ENCODE measurements at places on chromosomes 5 and 9.

DNA sequence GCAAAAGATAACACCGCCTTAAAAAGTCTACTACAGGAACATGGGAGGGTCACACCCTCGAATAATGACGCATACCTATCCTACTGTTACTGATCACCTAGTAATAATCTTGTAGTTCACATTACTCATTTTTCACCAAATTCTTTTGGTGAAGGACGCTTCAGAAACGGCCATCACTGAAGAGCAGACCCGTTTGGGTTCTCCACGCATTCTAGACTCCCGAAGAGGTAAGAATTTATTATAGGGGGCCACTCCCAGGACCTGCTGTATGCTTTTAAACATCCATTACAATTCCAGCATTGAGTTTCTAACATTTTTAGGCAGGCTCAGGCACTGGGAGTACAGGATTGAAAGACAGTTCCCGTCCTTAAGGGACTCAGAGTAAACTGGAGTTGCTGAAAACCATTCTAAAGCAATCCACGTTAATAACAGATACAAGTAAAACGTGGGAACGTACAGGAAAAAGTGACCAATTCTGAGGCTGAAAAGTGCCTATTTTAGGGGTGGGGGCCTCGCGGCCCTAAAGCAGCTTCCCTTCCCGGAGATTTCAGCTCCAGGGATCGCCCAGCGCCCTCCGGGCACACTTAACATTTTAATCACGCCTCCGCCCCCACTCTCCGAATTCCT, at the start of gene FER:
Gene FER (plus strand): TSS at position 124 of the 627 bp plus-strand sequence. CDS start 50,286 bp downstream, outside the sequence.
- peak; percentile 13 for DNase-seq

- no peak for DNase-seq
Observed at GRCh38 chr9:74935008-74935407, 17.7 kb downstream of the C9orf40 start.

DNA sequence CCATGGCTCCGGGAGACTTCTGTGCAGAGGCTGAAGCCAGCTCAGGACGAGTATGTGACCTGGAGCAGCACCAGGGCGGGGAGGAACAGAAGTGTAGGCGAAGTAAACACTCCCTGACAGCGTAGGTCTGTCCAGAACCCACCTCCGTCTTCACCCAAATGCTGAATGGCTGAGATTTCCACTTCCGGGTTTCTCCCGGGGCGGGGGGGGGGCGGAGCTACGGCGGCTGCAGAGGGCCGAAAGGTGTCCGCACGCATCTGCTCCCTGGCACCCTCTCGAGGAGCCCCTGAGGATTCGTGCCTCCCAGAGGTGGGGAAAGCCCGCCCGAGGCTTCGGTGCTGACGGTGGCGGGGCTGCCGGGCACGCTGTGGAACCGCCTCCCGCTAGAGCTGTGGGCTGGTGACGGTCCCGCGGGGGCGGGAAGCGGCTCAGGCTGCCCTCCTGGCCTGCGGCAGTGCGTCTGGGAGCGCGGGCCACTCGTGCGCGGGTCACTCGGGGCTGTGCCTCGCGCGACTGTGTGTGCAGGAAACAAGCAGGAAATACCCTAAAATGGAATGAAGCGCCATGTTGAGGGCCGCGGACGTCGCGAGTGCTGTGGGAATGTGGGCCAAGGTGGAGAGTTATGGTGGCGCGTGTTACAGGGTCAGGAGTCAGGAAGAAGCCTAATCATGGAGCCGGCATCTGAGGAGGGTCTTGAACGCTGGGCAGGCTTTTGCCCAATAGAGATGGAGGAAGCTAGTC, 1425.4 kb downstream of the FOXD4L5 start:
- DNase-seq: no peak

GRCh38 chr5:124274949-124275348, 471.5 kb downstream of the ZNF608 start:
- DNase-seq: no peak

GRCh38 chr5:80191991-80192398, 63.9 kb downstream of the SERINC5 start:
- DNase-seq: no peak

DNA sequence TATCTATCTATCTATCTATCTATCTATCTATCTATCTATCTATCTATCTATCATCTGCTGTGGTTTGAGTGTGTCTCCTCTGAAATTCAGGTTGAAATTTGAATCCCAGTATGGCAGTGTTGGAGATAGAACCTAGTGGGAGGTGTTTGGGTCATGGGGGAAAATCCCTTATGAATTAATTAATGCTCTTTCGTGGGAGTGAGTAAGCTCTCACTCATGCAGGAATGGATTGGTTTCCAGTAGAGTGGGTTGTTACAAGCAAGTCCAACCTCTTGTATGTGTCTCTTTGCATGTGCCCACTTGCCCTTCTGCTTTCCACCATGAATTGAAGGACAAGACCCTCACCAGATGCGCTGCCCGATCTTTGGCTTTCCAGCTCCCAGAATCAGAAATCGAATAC, 113.0 kb downstream of the ANXA1 start:
- DNase-seq: no peak

- DNase-seq: no peak
Observed at GRCh38 chr5:61330341-61330844, 1.7 kb upstream of the ZSWIM6 start.

DNA sequence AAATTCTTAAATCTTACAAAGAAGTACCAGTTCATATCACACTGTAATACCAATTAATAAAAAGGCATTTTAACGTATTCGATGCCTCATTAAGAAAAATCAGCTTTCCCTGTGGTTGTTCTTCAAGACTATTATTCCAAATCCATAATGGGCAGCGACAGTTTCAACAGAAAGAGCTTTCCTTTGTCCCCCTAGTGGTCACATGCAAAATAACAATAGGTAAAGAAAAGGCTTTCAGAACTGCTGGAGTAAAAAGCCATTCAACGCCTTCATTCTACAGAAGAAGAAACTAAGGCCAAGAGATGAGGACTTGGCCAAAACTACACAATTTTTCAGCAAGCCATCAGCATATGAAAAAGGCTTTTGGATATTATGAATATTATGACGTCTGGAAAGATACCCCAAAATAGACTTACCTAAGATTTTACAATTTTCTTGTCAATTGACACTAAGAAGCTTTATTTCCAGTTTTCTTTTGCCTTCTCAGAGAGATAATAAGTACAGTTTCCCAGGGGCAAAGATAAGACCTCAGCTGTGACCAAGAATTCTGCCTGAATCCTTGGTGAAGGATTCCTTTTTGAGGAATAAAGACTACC, 6.7 kb upstream of the CDH6 start:
- DNase-seq: no peak

DNA sequence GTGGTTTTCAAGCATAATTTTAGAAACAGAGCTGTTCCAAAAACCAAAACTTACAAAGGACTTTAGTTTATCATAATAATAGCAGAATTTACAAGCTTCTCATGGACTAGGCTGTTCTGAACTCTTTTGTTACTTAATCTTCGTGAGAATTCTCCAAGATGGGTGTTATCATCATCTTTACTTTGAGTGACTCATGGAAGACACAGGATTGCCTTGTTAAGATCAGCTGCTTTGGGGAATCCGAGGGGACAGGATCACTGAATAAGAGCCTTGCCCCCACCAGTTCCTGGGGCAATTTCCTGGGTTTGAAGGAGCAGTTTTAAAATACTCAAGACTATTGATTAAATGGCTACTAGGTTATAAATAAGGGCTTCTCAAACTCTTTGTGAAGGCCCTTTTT, 80.5 kb downstream of the CFAP90 start:
- no peak for DNase-seq

GRCh38 chr5:37064442-37064841, 184.7 kb downstream of the CPLANE1 start:
- no peak for DNase-seq

DNA sequence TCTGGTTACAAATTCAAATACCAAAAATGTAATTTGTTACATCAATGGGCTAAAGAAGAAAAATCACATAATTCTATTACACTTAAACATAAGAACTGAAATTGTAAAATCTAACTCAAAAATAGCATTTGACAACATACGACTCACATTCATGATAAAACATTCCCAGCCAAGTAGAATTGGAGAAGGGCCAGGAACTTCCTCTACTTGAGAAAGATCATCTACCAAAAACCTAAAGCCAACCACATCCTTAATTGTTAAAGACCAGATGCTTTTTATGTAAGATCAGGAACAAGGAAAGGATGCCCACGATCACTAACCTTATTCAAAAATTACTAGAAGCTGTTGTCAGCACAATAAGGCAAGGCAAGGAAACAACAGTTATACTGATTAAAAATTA, 1819.8 kb upstream of the C9orf72 start:
- DNase-seq: no peak

- DNase-seq: no peak
Observed at GRCh38 chr5:79225026-79225425, 10.9 kb upstream of the JMY start.

DNA sequence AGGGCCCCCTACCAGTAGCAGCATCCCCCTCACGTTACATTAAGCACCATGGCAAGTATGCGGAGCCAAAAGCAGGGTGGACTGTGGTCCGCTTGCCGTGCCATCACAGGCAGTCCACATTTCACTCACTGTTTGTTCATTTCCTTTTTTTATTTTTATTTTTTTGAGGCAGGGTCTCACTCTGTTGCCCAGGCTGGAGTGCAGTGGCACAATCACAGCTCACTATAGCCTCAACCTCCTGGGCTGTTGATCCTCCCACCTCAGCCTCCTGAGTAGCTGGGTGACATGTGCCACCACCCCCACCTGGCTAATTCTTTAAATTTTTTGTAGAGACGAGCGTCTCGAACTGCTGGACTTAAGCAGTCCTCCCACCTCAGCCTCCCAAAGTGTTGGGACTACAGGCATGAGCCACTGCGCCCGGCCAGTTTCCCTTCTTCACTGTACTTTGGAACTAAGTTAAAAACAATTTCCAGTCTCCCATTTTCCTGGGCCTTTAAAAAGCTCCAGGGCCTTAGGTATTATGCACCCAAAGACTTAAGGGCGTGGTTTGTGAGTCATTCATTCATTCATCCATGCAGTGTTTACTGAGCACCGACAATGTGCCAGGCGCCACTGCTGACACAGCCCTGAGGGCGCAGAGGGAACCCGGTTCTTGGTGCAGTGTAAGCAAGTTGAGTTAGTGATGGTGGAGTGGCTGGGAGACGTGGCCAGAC, 19.9 kb downstream of the PRRX2 start:
- DNase-seq: no peak

DNA sequence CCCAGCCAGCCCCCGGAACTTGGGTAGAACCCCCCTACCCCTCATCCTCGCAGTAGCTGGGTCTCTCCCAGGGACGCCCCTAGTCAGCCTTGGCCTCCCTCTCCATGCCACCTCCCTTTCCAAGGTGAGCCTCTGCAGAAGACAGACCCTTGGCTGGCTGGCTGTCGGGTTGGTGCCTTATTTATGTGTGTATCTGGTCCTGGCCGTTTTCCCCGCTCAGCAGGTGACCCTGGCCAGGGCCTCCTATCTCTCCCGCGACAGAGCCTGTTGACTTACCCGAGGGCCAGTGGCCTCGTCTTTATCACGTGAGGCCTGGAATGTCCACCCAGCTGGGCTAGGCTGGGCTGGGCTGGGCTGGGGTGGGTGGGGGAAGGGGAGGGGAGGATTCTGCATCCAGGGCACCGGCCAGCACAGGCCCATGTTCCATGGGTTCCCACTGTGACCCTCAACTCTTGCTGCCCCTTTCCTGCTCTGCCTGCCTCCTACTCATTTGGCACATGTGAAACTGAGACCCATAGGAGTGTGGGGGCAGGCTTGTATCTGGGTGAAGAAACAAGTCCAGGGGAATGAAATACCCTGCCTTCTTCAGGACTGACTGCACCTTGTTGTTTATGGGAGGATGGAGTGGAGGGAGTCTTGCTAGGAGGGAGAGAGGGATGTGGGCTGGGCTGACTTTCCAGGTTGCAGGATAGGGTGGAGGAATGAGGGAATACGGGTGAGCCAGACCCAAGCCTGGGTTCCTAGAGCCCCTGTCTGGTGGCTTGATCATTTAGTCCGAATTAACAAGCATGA, 3.1 kb downstream of the CXXC5 start:
- DNase-seq: no peak

DNA sequence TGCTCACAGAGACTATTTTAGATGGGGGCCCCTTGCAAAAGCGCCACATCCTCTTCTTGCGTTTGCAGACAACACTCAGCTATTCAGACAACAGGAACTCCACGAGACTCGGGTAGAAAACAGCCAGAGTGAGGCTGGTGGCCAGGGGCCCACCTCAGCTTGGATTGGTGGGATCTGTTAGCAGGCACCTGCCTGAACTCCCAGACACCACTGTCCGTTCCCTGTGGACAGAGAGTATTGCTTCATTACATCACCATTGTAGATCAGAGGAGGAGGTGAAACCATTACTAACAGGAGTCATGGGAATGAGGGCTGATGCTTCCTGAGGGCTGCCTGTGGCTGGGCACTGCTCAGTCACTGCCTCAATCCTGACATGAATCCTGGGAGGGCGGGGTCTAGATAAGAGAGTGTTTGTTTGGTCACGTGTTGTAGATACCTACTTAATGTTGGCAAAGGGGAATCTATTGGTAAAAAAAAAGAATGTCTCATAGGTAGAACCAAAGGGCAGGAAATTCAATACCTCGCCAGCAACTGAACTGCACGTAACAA, 4.4 kb upstream of the RAPGEF1 start:
- no peak for DNase-seq

GRCh38 chr9:135703726-135704125, 1.7 kb downstream of the KCNT1 start:
- no peak for DNase-seq

DNA sequence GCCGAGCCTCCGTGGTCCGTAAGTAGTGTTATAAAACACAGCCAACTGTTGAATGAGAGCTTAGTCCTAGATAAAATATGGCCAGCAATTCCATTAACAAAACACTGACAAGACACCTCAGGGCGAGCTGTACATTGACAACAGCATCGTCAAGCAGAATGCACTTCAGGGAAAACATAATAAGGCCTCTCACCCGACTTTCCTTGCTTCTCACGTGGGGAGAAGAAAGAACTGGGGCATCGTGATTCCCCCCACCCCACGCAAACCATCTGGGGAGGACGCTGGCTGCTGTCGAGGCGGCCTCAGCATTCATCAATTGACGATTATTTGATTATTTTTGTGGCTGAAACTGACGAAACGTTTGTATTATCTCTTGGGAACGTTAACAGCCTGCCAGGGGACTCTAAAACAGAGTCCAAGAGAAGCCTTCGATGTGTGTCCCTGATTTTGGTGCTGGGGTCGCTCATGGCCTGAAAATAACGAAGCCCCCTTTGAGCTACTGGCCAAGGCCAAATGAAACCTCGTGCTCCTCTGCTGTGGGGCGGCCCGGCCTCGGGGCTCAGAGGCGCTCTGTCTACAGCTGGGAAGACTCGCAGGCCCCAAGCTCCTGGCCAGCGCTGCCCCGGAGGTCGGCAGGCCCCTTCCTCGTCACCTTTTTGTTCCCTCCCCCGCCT, 464 bp downstream of the GDF9 start:
- DNase-seq: no peak

- no peak for DNase-seq
Observed at GRCh38 chr5:150484964-150485692, 22.8 kb upstream of the NDST1 start.

All from stimulated activated CD4-positive, alpha-beta T cell treated with anti-CD3 and anti-CD28 coated beads, Interleukin-12 subunit alpha, Interleukin-12 subunit beta, amount 100 ng/mL, for 4 hours (primary cell).